Activated T-cell treated with anti-CD3 and anti-CD28 coated beads, Interleukin-2, amount 50 U/mL, for 24 hours (primary cell): ENCODE measurements at places on chromosomes 5 and 9.

DNA sequence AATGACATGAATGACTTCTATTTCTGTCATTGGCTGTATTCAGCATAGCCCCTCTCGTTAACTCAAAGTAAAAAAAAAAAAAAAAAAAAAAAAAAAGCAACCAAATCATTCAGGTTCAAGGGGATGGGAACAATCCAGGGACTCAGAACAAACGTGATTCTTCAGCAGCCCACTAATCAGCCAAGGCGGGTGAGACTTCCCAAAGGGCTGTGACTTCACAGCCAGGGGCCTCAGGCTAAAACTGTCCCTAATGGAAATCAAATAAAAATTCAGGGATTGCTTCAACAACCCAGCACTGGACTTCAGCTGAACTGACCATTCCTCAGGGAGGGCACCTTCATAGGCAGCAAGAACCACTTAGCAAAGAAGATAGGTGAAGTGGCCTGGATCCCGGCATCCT lies 86.2 kb upstream of the FAM169A start:
- DNase-seq, result no peak

GRCh38 chr5:71533142-71533541 lies 54.0 kb upstream of the MCCC2 start:
- DNase-seq, result no peak

- DNase-seq, result no peak
Measured at GRCh38 chr9:135522931-135523330, 1.7 kb downstream of the LCN1 start.

GRCh38 chr9:28127101-28127500 lies 553.8 kb upstream of the C9orf72 start:
- no peak for DNase-seq

DNA sequence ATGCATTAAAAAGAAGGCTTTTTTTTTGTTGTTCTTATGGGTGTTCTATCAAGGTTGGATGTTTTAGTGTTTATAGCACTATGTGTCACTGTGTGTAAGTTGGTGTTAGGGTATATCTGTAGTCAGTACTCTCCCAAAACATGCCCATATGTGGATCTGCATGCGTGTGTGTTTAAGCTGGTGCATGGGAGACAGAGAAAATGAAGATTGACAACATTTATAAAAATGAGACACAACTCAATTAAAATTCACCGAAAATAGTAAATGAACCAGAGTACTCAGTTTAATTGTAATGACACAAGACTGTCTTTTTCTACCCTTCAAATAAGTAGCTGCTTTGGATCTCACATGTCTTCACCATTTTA lies 323.4 kb downstream of the TMEM161B start:
- no peak for DNase-seq

GRCh38 chr5:18220631-18221030 lies 586.4 kb downstream of the TAF11L14 start:
- no peak for DNase-seq

- no peak for DNase-seq
Measured at GRCh38 chr5:961002-961710, 47.4 kb upstream of the NKD2 start.

DNA sequence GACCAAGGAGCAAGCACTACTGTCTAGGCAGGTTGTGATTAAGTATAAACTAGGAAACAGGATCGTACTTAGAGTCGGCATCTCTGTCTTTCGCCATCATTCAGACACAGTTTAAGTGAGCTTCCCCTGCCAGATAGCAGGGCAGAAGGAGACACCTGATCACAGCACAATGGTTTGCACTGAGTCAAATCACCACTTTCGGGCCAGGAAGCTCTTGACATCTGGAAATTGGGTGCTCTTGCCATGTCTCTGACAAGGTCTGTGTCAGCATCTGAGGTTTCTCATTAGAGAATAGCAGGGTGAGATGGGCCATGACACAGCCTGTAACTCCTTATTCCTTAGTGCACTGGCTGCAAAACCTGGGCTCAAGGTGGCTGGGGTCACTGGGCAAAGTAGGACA lies 8.3 kb downstream of the ADRB2 start:
- no peak for DNase-seq

DNA sequence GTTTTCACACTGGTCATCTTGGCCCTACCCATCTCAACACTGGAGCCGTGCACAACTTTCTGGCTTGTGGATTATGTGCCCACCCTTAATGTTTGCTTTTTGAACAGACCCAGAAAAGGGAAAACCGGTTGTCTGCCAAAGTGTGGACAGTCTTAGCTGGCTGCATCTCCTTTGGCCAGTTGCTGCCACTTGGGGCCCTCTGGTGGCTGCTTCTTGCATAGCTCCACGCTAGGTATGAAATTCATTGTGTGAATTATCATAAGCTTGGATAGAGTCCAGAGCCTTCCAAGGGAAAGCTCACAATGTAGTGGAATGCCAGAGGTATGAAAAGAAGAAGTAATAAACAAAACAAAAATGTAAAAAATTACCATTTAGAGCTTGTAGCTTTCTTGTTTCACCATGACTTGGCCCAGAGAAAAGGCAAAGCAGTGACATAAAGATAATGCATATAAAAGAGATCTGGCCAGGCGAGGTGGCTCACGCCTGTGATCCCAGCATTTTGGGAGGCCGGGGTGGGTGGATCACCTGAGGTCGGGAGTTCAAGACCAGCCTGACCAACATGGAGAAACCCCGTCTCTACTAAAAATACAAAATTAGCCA lies 12.5 kb upstream of the SLC36A3 start:
- peak; percentile 62 for DNase-seq

DNA sequence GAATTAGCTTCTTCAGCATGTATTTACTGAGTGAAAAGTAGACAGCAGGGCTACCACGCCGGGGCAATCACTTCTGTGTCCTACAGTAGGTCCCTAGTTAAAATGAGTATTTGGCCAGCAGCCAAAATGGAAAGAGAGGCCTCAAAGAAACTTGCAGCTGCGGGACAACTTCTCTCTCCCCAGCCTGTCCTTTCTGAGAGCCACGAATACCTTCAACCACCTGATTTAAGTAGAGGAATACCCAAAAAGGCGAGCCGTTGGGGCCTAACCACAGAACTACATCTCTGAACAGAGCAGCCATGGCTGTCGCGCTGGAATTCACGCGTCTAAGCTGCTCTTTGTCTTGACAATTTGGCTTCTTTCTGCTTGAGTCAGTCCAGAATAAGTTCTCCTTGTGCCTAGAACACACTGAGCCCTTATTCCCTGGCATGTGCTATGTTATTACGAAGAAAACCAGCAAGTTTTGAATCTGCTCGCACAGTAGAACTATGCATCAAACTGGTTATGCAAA lies 43.8 kb upstream of the GOLPH3 start:
- no peak for DNase-seq

DNA sequence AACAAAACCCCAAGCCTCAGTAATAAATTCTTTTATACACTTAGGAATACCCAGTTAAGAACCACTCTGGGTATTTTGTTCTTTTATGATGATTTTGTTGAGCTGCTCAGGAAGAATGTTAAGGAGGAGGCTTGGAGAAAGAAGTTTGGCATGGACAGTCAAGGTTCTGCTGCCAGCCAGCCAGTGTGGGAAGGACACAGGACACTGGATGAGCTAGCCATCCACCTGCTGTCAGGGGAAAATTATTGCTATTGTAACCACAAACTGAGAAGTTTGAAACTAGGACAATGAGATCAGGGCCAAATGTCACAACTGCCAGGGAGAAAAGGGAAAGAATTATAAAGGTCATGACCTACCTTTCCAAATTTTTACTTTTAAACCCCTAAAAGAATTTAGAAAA lies 25.9 kb upstream of the ADAMTSL1 start:
- no peak for DNase-seq

GRCh38 chr5:68839019-68839552 lies 254.7 kb upstream of the SLC30A5 start:
- DNase-seq, result no peak

GRCh38 chr5:21774801-21775200 lies 1078.3 kb downstream of the CDH12 start:
- DNase-seq, result no peak

GRCh38 chr5:20347334-20347733 lies 359.3 kb upstream of the CDH18 start:
- no peak for DNase-seq

GRCh38 chr9:97966493-97966892 lies 16.6 kb upstream of the ANP32B start:
- no peak for DNase-seq

GRCh38 chr9:38371495-38371894 lies 21.0 kb upstream of the ALDH1B1 start:
- DNase-seq, result no peak

DNA sequence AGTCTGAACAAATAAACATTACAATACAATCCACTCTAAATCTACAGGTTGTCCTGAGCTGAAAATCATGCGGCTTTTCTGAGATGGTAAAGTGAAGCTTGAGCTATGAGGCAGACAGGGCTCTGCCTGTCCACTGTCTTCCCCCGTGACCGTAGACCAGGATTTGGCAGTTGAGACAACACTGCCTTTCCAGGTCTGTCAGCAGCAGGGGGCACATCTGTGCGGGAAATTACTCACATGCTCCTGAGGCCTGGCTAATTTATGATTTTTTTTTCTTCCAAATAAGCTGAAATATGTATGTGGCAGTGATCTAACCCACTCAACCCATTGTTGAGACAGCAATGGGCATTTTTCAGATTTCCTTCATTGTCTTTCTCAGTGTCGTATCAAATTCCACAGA lies 307.9 kb downstream of the FBXL7 start:
- no peak for DNase-seq

DNA sequence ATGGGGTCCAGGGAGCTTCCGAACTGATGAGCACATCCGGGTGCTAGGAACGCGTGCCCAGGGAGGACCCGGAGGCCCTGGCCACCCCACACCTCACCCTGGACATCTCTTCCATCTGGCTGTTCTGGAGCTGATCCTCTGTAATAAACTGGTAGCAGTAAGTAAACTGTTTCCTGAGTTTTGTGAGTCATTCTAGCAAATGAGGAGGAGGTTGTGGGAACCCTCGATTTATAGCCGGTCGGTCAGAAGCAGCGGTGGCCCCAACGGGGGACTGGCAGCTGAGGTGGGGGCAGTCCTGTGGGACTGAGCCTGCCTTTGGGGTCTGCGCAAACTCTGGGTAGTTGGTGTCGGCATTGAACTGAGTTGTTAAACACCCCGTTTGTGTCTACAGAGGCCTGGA lies 15.4 kb upstream of the UBAC1 start:
- no peak for DNase-seq

DNA sequence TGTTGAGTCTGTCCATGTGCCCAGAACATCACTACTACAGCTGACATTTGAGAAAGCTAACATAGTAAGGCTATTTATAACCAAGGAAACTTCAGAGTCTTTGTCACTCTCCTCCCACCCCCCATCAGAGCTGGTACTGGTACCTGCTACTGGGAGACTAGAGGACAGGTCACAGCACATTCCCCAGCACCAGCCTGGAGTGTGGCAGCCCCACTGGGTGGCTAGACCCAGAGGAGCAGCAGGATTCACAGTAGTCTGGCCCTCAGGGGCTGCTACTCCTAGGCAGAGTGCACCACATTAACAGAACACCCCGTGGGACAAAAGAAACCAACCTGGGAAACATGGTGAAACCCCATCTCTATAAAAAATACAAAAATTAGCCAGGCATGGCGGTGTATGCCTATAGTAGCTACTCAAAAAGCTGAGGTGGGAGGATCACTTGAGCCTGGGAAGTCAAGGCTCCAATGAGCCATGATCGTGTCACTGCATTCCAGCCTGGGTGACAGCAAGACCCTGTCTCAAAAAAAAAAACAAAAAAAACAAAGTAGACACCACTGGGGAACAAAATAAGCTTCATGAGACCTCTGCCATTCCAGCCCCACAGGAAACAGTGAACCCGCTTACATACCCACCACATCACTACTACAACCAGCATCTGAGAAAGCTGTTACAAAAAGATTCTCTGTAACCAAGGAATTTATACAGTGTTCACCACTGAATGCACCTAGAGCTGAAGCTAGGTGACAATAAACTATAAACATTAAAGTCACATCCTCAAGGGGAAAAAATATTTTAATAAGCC lies 26.3 kb upstream of the PTGER4 start:
- DNase-seq, result no peak

DNA sequence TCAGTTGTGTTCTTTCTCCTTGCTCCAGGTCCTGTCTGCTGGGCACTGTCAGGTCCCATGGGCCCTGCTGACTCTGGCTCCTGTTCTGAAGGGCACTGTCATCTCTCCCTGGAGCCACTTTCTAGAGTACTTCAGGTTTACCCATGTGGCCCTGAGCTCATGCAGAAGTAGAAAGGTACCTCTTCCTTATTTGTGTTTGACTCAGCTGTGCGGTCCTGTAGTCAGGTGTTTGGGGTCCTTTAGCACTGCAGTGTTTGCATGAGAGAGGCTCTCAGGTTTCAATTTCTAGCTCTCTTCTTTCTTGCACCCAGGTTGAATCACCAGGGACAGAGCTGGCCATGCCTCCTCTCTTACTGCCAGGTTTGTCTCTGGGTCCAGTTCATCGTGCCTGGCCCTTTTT lies 71.5 kb downstream of the HSPA4 start:
- no peak for DNase-seq

DNA sequence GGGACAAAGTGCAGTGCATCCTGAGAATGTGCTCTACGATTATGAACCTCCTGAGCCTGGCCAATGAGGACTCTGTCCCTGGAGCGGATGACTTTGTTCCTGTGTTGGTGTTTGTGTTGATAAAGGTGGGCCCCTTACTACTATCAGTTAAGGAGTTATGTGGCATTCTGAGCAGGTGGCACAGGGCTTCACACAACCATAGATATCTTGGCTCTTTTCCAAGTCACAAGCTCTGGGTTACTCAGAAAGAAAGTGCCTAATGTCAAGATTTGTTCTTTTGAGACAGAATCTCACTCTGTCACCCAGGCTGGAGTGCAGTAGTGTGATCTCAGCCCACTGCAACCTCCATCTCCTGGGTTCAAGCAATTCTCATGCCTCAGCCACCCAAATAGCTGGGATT lies 99.0 kb downstream of the GAPVD1 start:
- DNase-seq, result no peak

DNA sequence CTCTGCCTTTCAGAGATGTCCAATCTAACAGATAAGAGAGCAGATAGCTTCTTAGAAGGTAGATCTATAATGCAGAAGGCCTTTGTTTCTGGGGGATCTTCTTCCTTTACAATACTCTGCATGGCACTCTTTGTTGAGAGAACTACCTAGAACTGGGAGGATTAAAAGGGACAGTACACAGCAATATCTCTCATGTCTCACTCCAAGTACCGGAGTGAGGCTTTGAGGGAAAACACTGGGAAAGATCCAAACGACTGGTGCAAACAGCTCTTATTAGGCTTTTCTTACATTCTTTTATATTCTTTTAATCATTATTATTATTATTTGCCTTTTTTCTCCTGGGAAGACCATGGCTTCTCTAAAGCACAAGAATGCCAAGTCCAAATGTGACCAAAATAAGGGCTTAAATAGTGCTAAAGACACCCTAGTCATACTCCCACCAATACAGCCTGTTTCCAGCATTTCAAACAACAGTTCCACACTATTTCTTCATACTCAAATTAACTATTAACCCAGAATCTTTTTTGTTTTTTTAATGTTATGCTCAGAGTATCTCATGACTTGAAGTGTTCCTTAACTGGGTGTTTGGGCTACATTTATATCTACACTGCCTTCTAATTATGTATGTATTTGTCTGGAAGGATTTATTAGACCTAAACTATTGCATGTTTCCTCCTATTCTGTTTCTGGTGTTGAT lies 52.7 kb downstream of the ABHD17B start:
- DNase-seq, result no peak

GRCh38 chr5:164302533-164303235 lies 797.3 kb downstream of the MAT2B start:
- no peak for DNase-seq
